Kidney (tissue), 22 donors: ENCODE measurements at places on chromosomes 6 and 20. TPM values are rescaled to one million over a fixed set of nuclear protein-coding genes. Genes with fewer than 3 reads are reported as not detected.
A peak's percentile ranks its signal among the peaks of the same experiment; 100 is the strongest.

The CRISP3 gene
- total RNA-seq: not detected

The FNDC1 gene
- total RNA-seq: 1.3 TPM

DNA sequence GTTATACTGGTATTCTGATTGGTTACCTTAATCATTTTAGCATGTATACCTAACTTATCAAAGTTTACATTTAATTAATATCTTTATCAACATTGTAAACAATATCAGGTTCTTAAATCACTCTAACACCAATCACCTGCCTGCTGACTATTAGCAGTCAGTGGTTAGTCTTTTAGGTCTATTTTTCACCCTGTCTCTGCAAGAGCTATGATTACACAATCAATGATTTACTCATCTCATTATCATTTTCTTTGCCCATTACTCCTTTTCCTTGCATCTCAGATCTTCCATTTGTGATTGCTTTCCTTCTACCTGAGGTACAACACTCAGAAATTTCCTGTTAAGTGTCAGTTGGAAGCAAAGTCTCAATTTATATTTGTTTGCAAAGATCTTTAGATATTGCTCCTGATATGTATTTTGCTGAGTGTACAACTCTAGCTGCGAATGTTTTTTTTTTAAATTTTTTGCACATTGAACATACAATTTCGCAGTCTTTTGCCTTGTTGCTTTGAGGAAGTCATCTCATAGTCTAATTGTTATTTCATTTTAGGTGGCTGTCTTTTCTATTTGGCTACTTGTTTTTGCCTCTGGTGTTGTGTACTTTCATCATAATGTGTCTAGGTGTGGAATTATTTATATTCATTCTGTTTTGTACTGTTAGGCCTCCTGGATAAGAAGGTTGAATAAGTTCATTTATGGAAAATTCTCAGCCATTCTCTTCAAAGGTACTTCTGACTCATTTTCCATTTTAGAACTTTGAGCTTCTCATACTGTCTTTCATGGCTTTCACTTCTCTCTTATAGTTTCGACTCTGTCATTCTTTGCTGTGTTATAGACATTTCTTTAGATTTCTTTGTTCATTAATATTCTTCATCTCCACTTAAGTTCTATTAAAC lies 104.9 kb upstream of the CEP162 start:
- DNase-seq: no peak

- DNase-seq: peak; percentile 57
Observed at GRCh38 chr6:127176146-127176545, 57.7 kb downstream of the RSPO3 start.

DNA sequence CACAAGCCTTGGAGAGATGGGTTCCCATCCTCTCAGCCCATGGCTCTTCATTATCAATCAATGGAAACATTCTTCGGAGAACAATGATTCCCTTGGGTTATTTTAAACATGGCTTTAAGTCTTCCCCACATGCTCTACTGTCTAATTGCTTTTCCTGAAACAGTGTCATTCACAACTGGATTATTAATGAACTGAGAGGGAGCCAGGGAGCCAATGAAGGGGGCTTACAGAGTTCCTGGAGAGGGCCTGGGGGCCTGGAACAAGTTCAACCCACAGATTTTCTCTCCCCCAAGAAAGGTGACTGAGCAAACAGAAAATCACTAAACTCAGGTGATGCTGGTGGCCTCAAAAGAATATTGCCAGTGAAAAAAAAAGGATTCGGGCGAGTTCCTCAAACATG lies 1.3 kb upstream of the PPP1R16B start:
- DNase-seq: no peak

DNA sequence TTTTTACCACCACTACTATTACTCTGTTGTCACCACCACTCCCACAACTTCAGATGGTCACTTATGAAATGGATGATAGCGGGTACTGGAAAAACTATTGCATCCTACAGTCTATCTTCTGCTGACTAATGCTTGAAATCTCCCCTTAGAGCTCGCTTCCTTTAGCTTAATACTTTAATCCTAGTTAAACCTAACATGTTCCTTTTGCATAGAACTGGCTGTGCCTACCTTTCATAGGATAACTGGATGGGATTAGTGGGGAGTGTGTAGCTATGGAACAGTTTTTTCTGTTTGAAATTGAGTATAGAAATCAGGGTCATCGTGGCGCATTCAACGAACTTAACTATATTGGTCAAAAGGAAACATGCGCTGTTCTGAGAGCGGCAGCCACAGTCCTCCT lies 294.7 kb downstream of the FARS2 start:
- DNase-seq: no peak
